ENCODE measurements at places on chromosomes 5 and 9.

DNA sequence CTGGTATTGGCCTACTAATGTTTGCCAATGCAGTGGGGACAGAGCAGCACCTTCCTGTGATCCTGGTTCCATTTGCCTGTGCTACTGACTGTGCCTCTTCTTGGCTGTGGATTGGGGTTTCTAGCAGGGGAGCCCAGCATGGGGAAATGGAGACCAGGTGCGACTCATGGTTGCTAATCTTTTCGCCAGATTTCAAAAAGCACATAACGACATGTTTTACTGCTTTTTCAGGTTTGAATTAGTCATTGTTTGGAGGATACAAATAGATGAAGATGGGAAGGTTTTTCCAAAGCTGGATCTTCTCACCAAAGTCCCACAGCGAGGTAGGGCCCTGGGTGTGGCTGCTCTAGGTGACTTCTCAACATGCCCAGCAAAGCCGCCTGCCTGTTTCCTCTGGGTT is 57.6 kb downstream of the IPPK start:
- DNase-seq = no peak

DNA sequence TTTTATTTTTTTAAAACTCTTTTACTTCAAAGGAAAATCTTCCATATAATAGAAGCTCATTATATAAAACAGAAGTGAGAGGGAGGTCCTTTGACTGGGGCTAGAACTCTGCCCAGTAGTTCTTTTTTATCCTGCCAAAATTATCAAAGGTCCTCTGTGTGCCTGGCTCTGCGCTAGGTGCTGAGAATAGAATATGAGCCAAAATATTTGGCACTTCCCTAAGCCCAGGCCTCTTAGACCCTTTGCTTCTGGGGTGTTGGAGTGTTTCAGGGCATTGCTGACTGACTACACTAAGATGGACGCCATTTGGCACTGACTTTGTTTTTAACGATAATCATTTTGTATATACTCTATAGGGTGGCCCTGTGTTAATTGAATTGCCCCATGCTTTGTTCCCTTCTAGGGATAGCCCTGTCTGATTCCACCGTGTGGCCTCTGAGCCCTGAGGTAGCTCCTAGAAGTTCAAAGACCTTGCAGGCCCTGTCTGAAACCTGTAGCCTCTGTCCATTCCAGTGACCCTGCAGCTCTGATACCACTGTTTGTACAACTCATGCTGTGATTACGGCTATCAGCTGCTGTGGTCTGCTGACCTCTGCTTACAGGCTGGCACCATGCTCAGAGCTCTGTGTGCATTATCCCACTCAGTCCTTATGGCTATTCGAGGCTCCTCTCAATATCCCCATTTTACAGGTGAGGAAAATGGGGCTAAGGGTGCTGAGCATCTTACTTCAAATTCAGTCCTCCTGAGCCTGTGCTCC is 84.3 kb upstream of the SHB start:
- peak; percentile 61 for DNase-seq

GRCh38 chr5:158494541-158494940 is 605.2 kb downstream of the EBF1 start:
- no peak for DNase-seq

GRCh38 chr9:76580188-76580587 is 121.2 kb downstream of the GCNT1 start:
- DNase-seq = no peak

GRCh38 chr9:14156046-14156445 is 157.9 kb downstream of the NFIB start:
- DNase-seq = no peak

DNA sequence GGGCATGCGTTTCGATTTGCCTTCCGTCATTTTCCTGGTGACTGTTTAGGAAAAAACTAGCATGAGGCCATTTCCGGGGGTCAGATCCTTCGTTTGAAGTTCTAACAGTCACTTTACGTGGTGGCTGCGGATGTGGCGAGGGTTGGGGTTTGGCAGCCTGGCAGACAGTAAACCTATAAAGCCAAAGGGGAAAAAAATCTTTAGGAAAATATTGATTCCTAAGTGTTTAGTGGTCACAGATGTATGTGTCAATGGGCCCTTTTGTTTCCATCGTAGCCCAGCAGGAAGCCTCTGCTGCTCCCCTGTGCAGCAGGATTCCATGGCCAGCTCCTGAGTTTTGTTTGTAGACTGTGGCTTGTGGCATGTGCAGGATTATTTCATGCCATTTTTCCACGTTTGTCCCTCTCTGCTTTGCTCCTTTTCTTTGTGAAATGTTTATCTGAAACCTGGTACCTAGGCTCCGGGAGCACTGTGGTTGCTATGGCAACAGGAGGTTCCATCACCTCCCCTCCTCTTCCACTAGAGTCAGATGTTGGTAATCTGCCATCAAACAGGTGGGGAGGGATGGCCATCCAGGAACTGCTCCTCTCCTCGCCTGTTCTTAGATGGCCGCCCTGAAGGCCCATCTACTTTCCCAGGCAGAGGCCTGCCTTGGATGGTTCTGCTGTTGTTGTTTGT is 202.3 kb downstream of the AOPEP start:
- DNase-seq = no peak

GRCh38 chr5:113068559-113068958 is 92.0 kb downstream of the DCP2 start:
- DNase-seq = no peak

DNA sequence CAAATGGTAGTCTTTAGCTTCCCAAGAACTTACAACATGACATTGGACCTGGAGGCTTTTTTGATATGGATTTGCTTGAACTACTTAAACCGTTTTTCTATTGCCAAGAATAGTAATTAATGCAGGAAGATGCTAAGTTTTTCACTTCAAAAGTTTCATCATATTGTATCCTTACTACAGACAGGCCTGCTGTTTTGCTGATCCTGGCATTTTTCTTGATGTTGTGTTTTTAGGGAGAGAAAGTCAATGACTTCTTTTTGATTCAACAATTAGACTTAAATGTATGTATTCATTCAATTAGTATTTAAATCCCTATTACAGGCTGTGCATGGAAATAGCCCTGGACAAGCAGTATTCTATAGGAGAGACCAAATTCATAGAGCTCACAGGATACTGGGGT is 172.7 kb downstream of the TRPM3 start:
- no peak for DNase-seq

- DNase-seq = no peak
Measured at GRCh38 chr5:147859962-147860640, 18.4 kb upstream of the SCGB3A2 start.
